CD4-positive, CD25-positive, alpha-beta regulatory T cell (primary cell): ENCODE measurements at places on chromosomes 7 and 10.

DNA sequence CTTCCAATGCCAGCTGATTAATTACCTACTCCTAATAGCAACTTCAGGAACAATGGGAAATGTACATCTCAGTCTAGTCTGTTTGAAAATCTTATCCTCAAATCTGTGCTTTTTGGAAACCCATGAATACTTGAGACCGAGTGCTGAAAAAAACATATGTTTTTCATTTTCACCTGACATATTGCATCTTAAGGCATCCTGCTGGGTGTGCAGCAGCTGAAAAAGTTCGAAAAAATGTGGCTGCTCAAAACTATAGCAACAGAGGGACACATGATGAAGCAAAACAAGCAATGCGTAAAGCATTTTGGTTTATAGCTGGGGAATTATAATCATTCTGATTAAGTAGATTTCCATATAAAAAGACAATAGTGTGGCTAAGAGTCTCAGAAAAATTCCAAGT is 218.0 kb downstream of the CREB5 start:
- no peak for DNase-seq

GRCh38 chr7:135994466-135995205 is 17.5 kb upstream of the MTPN start:
- no peak for DNase-seq

- no peak for DNase-seq
Measured at GRCh38 chr7:2598154-2598823, 33.5 kb upstream of the TTYH3 start.

GRCh38 chr7:10934292-10934691 is 39.4 kb upstream of the PHF14 start:
- no peak for DNase-seq

DNA sequence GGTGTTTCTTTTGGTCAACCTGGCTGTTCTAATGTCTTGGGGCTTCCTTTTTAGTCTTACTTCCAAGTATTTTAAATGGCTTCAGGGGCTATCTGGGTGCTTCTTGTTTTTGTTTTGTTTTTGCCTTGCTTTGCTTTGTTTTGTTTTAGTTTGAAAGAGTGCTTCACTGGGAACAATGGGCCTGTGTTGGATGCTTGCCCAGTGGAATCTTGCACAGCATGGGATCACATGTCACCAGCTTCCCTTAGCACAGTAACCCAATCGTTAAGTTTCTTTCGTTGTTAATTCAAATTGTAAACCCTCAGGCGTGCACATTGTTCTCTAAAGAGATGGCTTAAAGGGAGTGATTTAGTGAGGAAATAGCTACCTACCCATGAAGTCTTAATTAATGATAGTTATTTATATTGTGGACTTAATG is 8.9 kb downstream of the COL17A1 start:
- no peak for DNase-seq
